ENCODE measurements at places on chromosomes 5 and 9.

DNA sequence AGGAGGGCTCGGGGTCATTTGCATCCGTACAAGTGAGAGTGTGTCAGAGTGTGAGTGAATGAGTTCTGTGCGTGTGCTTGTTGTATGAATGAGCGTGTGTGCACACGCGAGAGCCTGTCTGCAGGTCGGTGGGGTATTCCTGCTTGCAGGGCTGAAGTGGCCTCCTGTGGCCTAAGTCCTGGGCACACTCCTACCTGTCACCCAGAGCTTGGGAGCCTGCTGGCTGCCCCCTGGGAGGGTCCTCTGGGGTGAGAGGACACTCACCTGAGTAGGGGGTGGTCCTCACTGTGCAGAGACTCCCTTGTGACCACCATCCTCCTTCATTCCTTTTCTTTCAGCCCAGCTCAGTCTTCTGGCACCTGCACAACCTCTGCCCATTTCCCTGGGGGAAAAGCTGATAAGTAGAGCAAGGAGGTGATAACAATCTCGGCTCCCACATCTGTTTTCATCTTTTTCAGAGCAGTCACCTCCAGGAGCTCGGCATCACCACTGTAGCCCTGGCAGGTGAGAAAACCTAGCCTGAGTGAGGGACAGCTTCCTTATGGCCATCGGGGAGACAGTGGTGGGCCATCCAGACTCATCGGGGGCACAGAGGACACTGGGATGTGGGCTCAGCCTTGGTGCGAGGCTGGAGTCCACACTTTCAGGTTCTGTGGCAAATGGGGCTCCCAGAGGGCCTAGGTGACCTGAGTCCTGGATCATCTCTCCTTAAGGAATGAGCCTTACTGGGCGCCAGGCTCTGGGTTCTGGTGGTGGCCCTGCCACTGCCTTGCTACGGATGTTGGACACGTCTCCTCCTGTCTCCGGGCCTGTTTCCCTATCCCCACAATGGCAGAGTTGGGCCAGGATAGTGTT lies 38.7 kb upstream of the SYNPO start:
- DNase-seq = no peak

DNA sequence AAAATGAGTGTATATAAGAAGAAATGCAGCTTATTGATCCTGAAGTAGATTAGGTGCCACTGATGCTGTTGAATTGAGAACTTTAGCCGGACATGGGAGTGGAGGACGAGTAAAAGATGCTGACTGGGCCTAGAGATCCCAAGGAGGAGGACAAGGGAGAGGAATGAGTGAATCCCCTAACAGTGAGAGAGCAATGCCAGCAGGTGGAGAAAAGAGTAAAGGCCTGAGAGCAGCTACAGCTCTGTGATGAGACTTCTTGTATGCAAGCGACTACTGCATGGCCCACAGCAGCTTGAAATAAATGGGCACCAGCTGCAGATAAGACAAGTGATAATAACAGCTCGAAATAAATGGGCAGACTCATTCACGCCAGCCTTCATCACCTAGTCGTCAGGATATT lies 44.5 kb upstream of the JMY start:
- DNase-seq = no peak

- DNase-seq = no peak
These were observed 98.4 kb upstream of the HAND1 start for GRCh38 chr5:154576429-154576806.

DNA sequence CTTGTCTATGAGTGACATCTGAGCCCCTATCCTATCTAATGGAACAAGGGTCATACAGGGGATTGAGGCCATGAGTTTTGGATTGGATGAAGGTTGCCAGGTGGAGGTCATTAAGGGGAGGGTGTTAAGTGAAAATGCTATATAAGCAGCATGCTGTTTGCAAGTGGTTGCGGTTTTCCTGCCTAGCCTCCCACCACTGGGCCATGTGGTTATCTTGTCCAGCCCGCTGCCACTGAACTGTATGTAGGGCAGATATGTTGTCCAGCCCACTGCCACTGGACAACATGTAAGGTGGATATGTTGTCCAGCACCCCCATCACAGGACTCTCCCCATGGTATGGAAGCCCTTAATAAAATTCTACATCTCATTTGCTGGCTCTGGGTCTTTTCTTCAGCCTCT lies 200.0 kb downstream of the FGF10 start:
- DNase-seq = no peak

DNA sequence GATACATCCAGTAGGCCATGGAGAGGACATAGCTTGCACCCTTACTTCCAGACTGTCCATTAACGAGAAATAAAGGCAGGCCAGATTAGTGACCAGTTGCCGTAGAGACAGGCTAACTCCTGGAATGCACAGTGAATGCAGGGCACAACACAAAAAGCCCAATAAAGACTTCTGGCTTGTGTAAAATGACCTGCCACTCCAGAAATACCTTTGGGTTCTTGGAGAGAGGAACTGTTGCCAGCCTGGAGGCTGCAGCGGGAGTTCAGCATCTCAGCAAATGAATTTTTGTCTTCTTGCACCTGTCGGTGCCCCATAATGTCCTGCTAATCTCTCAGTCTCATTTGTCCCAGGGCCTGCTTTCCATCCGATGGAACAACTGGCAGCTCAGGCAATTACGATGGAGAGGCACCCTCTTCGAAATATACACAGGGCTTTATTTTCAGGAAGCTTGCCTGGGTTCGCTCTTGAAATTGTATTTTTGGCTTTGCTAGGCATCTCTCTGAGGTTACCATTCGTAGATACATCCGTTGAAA lies 538.8 kb upstream of the ZNF462 start:
- DNase-seq = no peak

DNA sequence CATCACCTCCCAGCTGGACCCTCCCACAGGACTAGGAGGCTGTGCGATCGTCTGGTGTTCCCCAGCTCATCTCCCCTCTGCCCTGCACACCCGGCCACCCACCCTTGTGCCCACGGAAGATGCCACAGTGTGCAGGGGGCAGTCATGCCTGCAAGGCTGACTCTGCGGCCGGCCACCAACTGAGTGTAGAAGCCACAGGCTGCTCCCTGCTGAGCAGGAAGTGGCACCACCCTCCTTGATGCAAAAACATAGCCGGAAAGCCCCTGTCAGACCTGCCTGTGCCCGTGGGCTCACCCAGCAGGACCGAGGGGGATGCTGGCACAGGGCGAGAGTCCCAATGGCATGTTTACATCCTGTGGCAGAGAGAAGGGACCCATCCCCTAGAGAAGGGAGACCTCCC lies 40.3 kb upstream of the SLC12A7 start:
- DNase-seq = peak; percentile 29

- no peak for DNase-seq
These were observed 32.3 kb upstream of the CSF1R start for GRCh38 chr5:150118561-150119229.

- no peak for DNase-seq
These were observed at the start of gene SPINK13 for GRCh38 chr5:148268566-148268965. Gene SPINK13 (plus strand): TSS chr5:148268794. CDS start chr5:148270073, 1,279 bp downstream.

GRCh38 chr5:106673941-106674340 lies 996.8 kb downstream of the EFNA5 start:
- DNase-seq = no peak

DNA sequence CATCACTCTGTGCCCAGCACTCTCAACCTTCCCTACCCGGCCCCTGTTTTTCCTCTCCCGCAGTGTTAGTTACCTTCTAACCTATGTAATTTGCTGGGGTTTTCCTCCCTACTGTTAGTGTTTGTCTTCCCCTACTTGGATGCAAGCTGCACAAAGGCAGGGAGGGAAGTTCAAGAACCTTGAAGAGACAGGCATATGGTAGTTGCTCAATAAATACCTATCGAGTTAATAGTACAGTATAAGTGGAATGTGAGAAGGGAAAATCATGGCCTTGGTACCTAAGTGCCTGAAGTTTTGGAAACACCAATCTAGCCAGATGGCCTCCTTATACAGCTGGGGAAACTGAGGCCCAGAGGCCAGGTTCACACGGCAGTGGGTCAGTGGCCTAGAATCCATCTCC lies 24.2 kb downstream of the PDGFRB start:
- no peak for DNase-seq

- no peak for DNase-seq
These were observed 80.9 kb downstream of the YIPF5 start for GRCh38 chr5:144089401-144090021.

- DNase-seq = no peak
These were observed 442.7 kb downstream of the CDK5RAP2 start for GRCh38 chr9:120137186-120137840.

GRCh38 chr5:150585781-150586341 lies 54.6 kb upstream of the SYNPO start:
- DNase-seq = no peak

- peak; percentile 92 for DNase-seq
These were observed 40.2 kb upstream of the GARNL3 start for GRCh38 chr9:127224178-127224882.

DNA sequence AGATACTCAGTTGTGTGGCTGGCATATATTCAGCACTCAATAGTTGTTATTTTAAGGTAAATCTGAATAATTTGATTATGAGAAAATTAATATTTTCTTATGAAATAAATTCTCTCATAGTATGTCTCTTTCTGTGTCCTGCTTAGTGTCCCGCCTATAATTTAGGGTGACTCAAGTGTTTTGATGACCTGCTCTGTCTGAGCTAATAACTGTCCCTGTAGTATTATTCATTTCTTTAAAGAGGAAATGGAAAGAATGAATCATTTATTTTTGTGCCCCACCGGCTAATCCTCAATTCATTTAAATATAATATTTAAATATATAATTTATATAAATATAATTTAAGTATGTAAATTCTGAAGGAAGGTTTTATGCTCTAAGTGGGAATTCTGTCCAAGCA lies 4.1 kb downstream of the SLC1A1 start:
- no peak for DNase-seq

- DNase-seq = peak; percentile 4
These were observed 109.8 kb upstream of the TBC1D2 start for GRCh38 chr9:98365227-98365669.

DNA sequence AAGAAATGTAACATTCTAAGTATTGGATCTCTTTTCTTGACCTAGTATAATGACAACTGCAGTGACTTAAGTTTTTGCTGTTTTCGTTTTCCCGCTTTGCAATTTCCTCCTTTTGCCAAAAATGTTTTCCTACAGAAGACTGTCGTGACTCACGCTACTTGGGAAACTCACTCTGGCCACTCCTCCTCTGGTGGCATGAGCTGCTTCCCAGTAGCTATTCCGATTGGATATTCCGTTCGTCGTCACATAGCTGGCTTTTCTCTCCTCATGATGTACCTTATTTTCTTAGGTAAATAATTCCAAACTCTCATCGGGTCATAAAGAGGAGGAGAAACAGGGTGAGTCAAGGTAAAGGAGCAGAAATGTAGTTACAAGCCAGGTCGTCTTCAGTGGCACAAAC lies 64.9 kb downstream of the GOLPH3 start:
- DNase-seq = no peak

DNA sequence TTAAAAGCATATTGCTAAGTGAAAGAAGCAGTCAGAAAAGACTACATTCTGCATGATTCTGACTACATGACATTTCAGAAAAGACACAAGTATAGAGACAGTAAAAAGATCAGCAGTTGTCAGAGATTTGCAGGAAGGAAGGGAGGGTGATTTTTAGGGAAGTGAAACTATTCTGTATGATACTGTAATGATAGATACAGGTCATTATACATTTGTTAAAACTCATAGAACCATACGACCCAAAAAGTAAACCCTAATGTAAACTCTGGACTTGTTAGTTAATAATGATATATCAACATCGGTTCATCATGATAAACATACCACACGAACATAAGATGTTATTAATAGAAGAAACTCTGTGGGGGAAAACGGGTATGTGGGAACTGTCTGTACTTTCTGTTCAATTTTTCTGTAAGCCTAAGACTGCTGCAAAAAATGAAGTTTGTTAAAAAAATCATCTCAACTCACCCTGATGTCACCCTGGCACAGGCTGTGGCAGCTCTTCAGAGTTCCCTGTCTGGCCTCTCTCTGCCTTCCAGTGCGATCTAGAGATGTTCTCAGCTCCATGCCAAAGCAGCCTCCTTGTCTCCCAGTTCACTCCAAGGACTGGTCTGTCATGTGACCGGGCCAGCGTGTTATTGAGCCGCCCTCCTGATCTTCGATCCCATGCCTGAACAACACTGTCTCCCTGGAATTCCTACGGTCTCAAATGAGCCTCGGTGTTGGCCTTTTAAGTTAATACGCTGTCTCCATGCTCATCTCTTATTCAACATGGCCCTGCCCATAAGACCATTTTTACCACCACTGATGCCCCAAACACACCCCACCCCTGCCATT lies 35.4 kb downstream of the PRLR start:
- DNase-seq = no peak

DNA sequence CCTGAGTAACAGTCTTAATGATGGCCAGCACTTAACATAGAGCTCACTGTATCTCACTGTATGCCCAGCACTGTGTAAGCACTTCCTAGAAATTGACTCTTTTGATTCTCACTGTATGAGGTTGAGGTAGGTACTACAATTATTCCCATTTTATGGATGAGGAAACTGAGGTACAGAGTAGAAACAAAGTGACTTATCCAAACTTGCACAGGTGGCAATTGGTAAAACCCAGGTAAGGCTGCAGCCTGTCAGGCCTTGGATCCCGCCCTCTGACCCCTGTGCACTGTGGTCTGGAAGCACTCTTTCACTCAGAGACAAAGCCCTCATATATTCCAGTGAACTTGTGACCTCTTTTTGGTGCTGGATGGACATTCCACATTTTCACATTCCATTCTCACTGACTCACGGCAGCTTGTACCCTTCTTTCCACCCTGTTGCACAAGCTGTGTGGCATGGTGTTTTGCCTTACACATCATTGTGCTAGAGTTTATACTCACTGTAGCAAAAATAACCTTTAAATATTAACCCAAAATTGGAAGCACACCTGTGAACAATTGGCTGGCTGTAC lies 21.7 kb downstream of the ANKRD55 start:
- DNase-seq = no peak

DNA sequence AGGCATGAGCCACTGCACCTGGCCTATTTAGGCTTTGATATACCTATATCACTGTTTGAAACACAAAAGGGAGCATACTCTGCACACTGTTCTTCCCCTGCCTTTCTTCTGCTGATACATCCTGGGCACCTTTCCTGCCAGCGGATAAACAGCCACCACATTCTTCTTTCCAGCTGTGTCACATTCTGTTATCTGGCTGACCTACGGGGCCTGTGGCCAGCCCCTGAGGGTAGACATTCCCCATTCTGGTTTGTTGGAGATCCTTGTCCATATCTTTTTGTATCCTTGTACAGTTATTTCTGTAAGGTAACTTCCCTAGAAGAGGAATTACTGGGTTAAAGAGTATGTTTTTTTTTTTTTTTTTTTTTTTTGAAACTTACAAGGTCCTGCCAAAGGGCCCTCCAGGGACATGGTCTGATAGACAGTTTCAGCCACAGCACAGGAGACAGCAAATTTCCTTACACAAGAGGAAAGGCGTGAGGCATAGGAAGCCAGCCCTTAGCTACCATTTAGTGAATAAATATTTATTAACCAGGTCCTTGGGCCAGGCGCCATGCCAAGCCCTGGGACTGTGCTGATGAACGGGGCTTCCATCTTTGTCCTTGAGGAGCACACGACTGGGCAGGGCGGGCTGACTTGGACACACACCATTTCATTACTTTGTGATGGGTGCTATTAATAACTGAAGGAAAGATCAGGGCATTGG lies 57.8 kb downstream of the ERGIC1 start:
- no peak for DNase-seq

Measured in CD4-positive, alpha-beta T cell treated with Interleukin-21 for 1 hour (primary cell).